ENCODE measurements at places on chromosomes 13 and 19. TPM values are rescaled to one million over a fixed set of nuclear protein-coding genes. Genes with fewer than 3 reads are reported as not detected.

DNA sequence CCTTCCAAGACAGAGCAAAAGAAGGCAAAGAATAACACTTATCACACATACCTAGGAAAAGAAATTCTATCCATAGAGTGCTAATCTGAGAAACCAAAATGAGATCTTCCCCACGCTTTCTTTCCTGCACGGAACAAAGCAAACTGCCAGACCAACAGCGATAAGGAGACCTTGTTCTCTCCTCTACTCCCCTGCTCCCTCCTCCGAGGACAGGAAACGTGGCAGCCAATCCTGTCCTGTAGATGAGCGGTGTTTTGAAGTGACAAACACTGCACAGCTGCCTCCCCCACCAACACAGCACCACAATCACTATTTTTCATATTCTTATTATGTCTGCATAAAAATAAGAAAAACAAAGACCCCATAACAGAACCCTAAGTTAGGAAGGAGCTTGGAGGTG is 113.9 kb upstream of the IRS2 start:
- no peak for DNase-seq
- no peak overlapping the region for H3K4me3 ChIP-seq
- H3K4me1 ChIP-seq = peaks cover 6% of the 10 kb centered on the region
- H3K27me3 ChIP-seq = peaks cover 14% of the 10 kb centered on the region
- H3K36me3 ChIP-seq = no peaks in the 10 kb centered on the region
- H3K27ac ChIP-seq = no peak overlapping the region

GRCh38 chr13:31835932-31836331 is 96.6 kb downstream of the RXFP2 start:
- no peak overlapping the region for H3K4me3 ChIP-seq
- H3K36me3 ChIP-seq = no peaks in the 10 kb centered on the region
- no peak for DNase-seq
- H3K27ac ChIP-seq = no peak overlapping the region
- H3K4me1 ChIP-seq = peaks cover 2% of the 10 kb centered on the region
- H3K27me3 ChIP-seq = peaks cover 33% of the 10 kb centered on the region

GRCh38 chr13:41587490-41587889 is 130.1 kb downstream of the RGCC start:
- H3K27ac ChIP-seq = no peak overlapping the region
- H3K36me3 ChIP-seq = peaks cover 21% of the 10 kb centered on the region
- no peaks in the 10 kb centered on the region for H3K27me3 ChIP-seq
- peaks cover 17% of the 10 kb centered on the region for H3K4me1 ChIP-seq
- H3K4me3 ChIP-seq = no peak overlapping the region

DNA sequence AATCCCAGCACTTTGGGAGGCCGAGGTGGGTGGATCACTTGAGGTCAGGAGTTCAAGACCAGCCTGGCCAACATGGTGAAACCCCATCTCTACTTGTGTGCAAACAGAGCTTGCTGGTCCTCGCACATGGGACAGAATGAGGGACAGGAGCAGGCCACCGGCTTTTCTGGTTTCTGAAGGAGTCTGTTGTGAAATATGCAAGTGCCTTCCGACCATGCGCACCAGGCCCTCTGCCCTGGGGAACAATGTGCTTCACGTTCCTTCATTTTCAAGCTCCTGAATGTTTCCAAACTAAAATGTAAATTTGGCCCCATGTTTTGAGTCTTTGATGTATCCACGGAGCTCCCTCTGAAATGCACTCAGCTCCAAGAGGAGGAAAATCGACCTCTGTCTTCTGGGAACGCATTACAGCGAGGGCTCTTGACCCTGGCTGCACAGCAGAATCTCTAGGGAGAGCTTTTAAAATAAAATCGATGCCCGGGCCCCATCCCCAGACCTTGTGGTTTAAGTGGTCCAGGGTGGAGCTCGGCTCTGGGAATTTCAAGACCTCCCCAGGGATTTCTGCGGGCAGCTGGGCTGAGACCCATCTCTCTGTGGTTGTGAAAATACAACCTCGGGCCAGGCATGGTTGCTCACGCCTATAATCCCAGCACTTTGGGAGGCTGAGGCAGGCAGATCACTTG is 9.3 kb upstream of the ACP4 start:
- no peak overlapping the region for H3K27ac ChIP-seq
- peaks cover 47% of the 10 kb centered on the region for H3K27me3 ChIP-seq
- peaks cover 18% of the 10 kb centered on the region for H3K4me1 ChIP-seq
- no peak for DNase-seq
- no peak overlapping the region for H3K4me3 ChIP-seq

Gene MCOLN1
- 33.3 TPM for total RNA-seq
